ENCODE measurements at places on chromosomes 3 and 15. TPM values are rescaled to one million over a fixed set of nuclear protein-coding genes. Genes with fewer than 3 reads are reported as not detected.

DNA sequence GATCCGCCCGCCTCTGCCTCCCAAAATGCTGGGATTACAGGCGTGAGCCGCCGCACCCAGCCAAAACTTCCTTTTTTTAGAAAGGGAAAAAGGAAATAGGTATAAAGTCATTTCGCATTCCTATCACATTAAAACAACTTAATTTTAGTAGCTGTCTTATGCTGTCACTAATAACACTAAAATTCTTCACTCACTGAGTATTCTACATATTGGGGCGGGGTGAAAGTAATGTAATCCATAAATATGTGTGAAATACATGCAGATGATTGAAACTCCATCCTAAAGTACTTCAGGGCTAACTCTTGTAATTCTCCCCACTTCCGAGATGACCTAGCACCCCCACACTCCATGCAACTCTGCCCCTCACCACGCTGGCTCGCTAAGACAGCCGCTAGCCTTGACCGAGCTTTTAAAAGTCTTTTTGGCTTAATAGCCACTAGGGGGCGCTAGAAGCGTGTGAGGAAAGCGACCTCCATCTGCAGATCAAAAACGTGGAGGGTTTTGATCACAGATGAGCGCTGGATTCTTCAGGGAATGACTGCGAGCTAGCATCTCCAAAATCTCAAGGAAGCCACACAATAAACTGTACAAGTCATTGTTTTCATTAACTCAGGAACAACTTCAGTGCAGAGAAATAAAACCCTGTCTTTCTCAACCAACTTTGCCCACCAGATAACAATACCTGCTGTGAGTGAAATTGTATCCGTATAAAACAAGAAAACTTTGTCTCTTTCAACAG lies 129.3 kb upstream of the IGF1R start:
- DNase-seq = peak; percentile 64

GRCh38 chr15:91953432-91953831 lies 99.9 kb downstream of the SLCO3A1 start:
- DNase-seq = no peak

Gene ACAD11
- 31.3 TPM for polyA plus RNA-seq

- DNase-seq = no peak
Measured at GRCh38 chr3:64593350-64593749, 94.5 kb downstream of the ADAMTS9 start.

Gene KCNMB2
- polyA plus RNA-seq = 15.9 TPM

Gene POLQ
- 3.6 TPM for polyA plus RNA-seq

GRCh38 chr15:66138096-66138783 lies 115.3 kb downstream of the MEGF11 start:
- no peak for DNase-seq

DNA sequence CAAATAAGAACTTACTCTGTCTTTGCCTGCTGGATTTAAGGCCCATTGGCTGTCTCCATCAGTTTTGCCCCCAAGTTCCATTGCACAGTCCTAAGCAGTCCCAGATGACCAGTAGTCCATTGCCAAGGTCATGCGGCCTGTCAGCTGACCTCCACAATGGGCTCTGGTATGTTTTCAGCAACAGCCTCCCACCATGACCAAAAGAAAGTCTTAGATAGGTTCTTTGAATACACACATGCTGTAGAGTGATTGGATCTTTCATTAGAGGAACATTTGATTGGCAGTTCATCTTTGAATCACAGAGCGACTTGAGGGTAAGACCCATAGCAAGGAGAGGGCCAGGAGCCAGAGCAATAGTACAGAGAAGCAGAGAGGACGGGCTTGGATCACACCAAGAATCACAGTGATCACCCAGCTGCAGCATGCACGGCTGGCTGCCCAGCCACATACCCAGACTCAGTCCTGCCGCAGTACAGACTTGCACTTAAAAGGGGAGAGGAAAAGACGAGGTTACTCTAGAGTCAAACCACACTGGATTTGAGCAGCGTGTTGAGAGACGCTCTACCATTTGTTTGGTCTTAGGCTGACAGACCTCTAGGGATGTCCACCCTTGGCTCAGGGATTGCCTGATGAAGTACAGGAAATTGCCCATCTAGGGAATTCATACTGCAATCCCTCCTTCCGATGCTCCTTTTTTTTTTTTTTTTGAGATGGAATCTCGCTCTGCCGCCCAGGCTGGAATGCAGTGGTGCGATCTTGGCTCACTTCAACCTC lies 50.4 kb downstream of the APH1B start:
- DNase-seq = no peak

DNA sequence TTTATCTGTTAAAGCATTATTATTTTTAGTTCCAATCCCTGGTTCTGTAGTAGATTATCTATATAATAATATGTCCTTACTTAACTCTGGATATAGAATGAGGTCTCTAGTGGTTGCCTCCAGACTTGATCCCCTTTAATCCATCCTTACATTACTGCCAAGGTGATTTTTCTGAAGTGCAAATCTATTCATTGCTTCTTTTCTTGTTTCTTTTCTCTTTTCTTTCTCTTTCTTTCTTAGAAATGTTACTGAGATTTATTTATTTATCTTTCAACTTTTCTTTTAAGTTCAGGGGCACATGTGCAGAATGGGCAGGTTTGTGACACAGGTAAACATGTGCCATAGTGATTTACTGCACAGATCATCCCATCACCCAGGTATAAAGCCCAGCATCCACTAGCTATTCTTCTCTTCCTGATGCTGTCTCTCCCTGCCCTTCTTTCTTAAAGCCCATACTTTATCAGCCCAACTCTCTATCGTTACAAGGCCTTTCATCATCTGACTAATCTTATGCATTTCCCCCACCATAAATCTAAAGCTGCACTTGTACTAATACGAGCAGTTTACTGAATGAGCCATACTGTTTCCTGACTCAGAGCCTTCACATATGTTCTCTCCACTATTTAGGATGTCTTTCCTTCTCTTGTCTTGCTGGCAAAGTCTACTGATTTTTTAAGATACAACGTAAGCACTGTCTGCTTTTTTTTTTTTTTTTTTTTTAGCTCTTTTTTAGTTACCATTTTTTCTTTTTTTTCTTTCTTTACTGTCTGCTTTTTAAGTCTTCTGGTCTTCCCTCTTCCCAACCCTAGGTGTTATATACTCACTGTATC lies 4.6 kb downstream of the GLCE start:
- no peak for DNase-seq

Gene AHSG
- polyA plus RNA-seq = not detected

DNA sequence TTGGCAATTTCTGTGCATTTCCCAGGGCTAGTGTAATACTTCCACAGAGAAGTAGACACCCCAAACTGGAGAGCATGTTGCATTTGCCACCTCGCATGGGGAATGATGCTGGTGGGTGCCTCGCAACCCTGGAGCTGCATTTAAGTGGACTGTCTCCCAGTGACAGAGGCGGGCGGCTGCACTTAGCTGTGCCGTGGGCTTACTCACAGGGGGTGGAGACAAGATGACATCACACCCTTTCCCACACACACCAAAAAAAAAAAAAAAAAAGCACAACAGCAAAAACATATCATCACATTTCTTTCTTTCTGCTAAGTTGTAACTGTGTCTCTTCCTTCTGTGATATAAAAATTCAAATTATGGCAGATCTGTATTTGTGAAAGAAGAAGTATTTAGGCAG lies at the start of gene ABI3BP:
Gene ABI3BP, minus strand, starts transcription at position 113 of the 400 bp plus-strand sequence. Its CDS starts 37 bp downstream, at position 76.
- DNase-seq = peak; percentile 79

Gene CELSR3
- polyA plus RNA-seq = 0.56 TPM

Gene C3orf52
- 4.4 TPM for polyA plus RNA-seq

Gene MKRN2OS
- 0.75 TPM for polyA plus RNA-seq

Gene FBXW12
- polyA plus RNA-seq = 0.46 TPM

Gene C15orf39
- polyA plus RNA-seq = 7.2 TPM

Gene GRK7
- polyA plus RNA-seq = 0.06 TPM

- DNase-seq = no peak
Measured at GRCh38 chr3:185172086-185173049, 19.5 kb upstream of the C3orf70 start.

Gene KLF15
- polyA plus RNA-seq = 6.5 TPM

DNA sequence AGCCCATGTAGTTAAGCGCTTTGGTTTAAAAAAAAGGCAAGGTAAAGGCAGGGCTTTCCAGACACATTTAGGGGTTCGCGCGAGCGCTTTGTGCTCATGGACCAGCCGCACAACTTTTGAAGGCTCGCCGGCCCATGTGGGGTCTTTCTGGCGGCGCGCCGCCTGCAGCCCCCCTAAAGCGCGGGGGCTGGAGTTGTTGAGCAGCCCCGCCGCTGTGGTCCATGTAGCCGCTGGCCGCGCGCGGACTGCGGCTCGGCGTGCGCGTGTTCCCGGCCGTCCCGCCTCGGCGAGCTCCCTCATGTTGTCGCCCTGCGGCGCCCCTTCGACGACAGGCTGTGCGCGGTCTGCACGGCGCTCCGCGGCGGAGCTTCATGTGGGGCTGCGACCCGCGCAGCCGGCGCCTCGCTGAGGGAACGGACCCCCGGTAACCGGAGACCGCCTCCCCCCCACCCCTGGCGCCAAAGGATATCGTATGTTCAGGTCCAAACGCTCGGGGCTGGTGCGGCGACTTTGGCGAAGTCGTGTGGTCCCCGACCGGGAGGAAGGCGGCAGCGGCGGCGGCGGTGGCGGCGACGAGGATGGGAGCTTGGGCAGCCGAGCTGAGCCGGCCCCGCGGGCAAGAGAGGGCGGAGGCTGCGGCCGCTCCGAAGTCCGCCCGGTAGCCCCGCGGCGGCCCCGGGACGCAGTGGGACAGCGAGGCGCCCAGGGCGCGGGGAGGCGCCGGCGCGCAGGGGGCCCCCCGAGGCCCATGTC lies 927 bp downstream of the SMAD6 start:
- DNase-seq = no peak

Gene VILL
- 29.7 TPM for polyA plus RNA-seq

DNA sequence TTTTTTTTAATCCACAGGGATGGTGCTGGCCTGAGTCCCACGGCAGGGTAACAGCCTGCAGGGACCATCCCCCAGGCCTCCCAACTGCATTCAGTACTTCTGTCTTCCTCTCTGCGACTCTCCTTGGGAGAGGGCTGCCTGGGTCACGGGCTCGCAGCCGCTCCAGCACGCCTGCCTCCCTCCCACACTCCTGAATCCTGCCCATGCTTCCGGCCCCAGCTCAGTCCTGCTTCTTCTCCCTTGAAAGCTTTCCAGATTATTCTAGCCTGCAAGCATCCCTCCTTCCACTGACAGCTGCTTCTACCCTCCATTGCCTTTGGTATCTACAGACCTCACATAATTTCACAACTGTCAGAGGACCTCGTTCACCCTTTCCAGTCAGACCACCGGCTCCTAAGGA lies 32.4 kb downstream of the MEGF11 start:
- no peak for DNase-seq

DNA sequence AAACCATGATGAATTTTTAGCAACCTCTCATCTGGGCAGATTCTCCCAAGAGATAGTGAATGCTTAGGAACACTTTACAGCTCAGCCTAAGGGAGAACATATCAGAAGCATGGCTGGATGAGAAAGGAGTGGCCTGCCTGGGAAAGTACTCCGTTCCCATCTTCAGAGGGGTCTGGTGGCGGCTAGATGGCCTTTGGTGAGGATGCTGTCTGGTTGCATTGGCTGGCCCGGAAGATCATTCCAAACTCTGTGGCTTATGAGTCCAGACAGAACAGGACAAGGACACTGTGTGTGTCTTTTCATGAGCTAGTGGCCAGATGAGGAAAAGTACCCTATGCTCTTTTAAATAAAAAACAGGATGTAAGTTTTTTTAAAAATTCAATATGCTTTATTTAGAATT lies 51.2 kb downstream of the CRTC3 start:
- DNase-seq = no peak

GRCh38 chr3:66322436-66322835 lies 101.6 kb downstream of the SLC25A26 start:
- no peak for DNase-seq

- DNase-seq = no peak
Measured at GRCh38 chr3:187706971-187707370, 4.6 kb upstream of the RTP2 start.

DNA sequence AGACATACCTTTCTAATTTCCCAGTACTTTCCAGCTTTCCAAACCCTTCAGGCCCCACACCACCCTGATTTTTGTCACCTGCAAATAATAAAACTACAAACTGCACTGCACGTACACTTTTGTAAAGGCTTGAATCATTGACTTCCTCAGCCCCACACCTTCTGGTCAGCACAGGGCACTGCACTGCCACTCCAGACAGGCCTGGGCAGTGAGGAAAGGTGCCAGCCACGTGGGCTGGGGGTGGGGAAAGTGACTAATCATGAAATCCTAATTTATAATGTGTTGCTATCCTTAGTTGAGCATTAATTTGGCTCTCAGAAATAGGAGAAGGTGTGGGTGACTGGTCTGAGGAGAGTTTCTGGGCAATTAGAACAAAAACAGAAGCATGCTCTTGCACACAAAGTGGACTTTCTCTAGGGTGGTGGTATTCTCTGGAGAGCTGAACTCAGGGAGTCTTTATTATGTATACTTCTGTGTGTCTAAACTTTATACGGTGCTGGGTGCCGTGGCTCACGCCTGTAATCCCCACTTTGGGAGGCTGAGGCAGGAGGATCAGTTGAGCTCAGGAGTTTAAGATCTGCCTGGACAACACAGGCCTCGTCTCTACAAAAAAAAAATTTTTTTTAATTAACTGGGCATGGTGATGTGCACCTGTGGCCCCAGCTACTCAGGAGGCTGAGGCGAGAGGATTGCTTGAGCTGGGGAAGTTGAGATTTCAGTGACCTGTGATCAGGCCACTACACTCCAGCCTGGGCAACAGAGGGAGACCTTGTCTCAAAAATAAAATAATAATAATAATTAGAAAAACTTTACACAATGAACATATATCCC lies 58.2 kb upstream of the FLNB start:
- no peak for DNase-seq

GRCh38 chr3:26624209-26624765 lies 1.7 kb downstream of the LRRC3B start:
- no peak for DNase-seq

Gene FETUB
- not detected for polyA plus RNA-seq

Gene PDZRN3
- 54.6 TPM for polyA plus RNA-seq

DNA sequence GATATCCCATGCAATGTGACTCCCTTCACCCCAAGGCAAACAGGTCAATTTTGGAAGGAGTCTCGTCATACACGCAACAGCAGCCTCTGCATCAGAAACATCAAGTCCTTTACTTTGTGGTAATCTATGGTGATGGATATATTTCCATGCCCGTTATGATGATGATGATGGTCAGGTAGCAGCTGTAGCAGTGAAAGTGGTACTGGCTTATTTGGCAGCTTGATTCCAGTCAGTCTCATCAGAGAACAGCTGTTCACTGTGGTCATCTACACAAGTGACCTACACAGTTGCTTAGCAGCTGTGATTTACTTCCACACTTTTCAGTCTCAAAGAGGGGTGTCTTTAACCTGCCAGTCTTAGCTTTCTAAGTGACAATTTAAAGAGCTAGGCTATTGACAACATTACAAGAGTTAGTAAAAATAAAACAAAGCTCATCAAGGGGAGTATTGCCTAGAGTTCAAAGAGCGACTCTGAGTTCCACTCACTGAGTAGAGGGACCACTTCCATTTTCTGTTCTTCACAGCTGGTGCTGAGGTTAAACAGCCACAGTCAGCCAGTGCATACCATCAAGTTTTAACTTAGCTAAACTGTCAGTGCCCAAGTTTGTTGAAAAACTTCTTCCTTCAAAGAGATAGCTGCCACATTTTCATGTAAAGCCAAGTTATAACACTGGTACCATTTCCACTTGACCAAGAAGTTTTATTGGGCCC lies 587.4 kb upstream of the KCNMB2 start:
- DNase-seq = no peak
